ENCODE measurements at places on chromosomes 5 and 9.

DNA sequence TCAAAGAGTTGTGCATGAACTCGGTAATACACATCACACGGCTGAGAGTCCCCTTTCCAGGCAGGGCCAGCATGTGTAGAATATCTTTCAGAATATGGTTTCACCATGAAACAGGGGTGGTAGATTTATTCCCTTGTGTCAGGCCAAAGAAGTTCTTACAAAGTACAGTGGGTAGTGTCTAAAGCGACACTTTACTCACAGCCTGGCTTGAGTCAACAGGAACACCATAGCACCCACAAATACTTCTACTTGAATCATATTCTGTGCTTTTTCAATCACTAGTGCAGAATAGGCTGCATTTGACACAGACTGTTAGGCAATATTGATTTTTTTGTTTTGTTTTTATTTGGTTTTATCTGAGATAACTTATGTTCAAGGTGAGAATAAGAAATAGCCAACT lies 12.6 kb downstream of the LSM11 start:
- DNase-seq = no peak

GRCh38 chr5:142074006-142074405 lies 34.6 kb upstream of the NDFIP1 start:
- no peak for DNase-seq

DNA sequence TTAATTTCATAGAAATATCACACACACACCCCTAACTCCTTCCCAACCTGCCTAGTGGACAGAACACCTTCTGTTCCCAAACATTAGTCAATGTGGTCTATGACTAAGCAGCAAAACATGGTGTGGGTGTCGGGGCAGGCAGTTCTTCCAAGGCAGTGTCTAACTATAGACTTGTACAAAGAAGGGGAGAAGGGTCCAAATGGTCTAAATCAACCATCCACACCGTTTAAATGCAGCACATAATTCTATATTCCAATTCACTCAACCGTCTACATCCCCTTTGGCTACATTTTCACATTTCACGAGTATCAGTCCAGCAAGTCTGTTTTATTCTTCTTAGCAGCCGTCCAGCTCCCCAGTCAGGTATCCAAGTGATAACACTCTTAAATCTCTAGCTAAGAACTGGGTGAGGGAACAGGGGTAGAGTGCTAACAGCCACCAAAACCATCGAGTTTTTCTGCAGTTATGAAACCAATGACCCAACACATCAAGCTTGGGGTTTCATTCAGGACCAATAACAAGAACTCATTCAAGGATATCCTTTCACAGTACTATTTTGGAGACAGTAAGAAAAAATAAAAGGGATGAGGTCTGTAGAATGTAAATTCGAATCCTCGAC lies 3.3 kb downstream of the ZNF608 start:
- DNase-seq = no peak

GRCh38 chr5:170434966-170435605 lies 45.9 kb upstream of the KCNMB1 start:
- DNase-seq = peak; percentile 68

- peak; percentile 79 for DNase-seq
These were observed 92.2 kb upstream of the ADAMTS19 start for GRCh38 chr5:129367883-129368282.

DNA sequence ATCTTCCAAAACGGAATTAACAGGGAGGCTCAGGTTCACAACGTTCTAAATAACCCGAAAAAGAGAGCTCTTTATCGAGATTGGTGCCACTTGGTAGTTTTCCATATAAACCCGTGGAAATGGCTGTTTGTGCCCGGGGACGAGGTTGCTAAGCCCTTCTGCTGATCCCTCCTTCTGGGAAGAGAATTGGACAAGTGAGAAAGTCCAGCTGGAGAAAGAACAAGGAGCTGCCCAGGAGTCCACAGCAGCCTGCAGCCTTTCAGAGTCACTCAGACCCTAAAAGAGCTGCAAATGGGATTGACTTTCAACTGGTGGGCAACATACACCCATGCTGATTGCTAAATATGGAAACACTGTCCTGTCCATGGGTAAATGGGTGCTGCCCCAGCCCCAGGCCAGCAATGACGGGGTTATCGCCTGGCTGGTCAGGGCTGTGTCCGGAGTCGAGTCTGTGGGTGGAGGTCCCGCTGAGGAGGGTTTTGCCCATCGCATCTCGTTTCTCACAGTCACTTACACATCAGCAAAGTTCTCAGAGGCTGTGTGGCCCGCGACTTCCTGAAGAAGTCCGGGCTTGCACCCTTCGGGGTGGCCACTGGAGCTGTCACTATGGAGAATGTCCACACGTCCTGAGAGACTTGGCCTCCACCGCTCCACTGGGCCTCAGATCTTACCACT lies 40.7 kb upstream of the HSD17B3 start:
- no peak for DNase-seq
